ENCODE measurements at places on chromosomes 11 and 22.

DNA sequence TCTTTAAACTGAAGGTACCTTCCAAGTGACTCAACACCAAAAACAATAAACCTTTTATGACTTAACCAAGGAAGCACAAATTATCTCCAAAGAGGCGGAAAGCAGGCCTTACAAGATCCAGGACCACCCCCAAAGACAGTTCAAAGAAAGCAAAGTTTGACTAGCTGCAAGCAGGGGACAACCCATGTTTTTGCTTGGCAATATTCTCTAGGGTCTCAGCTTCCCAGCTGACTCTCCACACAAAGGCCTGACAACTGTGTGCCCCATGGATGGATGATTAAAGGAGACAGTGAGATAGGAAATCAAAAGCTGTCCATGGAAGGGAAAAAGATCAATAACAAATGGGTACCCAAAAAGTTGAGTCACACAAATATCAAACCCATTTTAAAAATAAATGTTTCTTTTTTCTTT lies 232.2 kb downstream of the DDX10 start:
- no peak for ATAC-seq

- no peak for ATAC-seq
These were observed 72.4 kb downstream of the ZNRF3 start for GRCh38 chr22:28955817-28956216.

- no peak for ATAC-seq
These were observed 64.2 kb upstream of the BLID start for GRCh38 chr11:122179961-122180834.

DNA sequence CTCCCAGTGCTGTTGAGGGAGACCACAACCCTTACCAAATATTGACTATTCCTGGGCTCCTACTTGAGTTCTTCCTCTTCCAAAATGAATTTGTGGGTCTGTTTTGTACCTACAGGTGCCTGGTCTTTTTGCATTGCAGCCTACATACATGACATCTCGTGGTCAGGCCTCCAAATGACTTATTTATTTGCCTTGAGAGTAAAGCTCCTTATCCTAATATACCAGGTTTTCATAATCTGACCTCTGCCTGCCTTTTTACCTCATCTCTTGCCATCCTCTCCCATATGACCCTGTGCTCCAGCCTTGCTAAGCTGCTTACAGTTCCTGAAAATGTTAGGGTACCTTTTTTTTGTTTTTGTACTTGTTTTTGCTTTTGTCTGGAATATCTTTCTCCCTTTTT lies 130.4 kb downstream of the UVRAG start:
- no peak for ATAC-seq

DNA sequence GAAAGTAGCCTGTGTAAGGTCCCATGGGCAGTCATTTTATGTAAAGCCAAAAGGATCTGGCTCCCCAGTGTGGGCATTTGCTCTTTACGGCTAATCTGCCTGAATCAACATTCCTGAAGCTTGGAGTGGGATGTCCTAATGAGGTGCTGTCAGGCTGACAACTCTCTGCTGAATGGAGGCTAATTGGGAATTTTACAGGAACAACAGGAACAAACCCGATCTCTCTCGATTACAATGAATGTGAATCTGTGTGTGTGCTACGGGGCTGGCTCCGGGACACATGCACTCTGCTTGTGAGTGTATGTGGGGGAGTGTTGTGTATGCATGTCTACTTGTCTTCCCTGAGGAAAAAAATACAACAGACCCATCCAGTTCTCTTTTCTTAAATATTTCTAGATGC lies 415.2 kb downstream of the TENM4 start:
- no peak for ATAC-seq

DNA sequence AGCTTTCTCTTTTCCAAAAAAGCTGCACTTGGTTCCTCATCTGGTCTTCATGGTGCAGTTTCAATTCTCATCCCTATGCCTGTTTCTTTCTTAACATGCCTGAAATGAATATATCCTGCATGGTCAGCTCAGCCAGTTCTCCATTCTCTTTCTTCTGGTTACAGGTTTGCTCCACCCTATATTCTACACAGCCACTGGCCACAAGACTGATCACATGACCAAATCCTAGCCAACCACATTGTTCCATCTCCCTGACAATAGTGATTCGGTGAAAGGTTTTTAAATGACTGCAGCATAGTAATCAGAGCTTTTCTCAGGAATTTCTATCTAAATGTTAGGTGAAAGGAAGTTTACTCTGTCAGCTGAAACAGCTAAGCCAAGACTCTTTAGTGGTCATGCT lies 891.4 kb downstream of the METTL15 start:
- no peak for ATAC-seq

DNA sequence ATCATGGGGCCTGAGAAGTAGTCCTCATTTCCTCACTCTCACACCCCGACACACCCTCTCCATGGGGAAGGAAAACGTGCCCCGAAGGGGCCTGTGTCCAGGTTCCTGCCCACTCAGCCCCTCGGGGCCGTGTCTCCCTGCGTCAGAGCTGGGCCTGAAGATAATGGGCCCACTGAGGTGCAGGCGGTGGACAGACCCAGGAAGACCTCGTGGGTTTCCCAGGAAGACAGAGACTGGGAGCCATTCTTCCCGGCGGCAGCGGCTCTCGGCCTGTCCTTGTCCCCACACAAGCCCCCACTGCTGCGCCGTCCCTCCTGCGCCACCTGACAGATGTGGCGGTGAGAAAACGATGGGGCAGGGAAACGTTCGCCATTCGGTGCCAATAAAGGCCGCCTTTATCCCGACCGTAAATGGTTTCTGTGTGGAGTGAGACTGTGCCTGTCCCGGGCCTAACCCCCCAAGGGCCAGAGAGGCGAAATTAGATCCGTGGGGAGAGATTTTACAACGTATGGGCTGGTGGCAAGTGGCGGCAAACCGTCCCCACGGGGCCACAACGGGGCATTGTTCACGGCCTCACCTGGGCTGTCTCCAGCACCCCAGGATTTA lies 89.0 kb downstream of the CDKN1C start:
- no peak for ATAC-seq

- ATAC-seq = peak; percentile 72
These were observed 66.1 kb downstream of the ARHGAP42 start for GRCh38 chr11:100753172-100753543.

GRCh38 chr11:134564472-134565200 lies 152.6 kb upstream of the B3GAT1 start:
- ATAC-seq = no peak

- ATAC-seq = no peak
These were observed 22.5 kb downstream of the ASCC2 start for GRCh38 chr22:29815580-29815979.

GRCh38 chr22:36445158-36445668 lies 36.2 kb downstream of the TXN2 start:
- ATAC-seq = peak; percentile 5

GRCh38 chr11:2039198-2039759 lies 41.6 kb upstream of the H19 start:
- no peak for ATAC-seq

DNA sequence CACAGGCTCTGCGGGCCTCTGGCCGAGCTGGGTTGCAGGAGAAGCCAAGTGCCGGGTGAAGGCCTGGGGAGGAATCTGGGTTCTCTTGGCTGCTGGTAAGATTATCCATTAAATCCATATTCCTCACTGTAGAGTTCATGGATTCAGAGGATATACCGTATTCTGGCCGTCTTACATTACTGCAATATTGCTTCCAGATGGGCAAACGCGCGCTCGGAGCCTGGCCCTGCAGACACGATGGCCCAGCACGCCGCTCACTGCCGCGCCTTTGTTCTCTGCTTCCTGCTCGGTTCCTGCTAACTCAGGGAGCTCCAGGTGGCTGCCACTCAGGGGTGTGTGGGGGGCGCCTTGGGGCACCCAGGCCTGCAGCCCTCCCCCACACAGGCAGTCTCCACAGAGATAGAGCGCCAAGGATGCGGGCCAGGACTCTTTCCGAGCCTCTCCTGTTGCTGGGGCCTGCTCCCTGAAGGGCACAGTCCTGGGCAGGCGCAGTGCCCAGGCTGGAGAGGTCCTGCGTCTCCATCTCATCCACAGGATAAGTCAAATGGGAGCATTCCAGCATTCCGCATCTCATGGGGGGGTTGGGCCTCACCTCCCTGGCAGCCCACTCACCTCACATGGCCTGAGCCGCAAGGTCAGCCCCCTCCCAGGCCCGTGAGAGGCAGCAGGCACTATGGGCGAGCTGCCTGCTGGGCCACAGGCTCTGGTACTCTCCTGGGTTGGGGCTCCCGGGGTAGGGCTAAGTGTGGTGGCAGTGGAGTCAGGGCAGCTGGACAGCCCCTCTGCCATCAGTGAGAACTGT lies 14.1 kb upstream of the KCNQ1OT1 start:
- no peak for ATAC-seq
